ENCODE measurements at places on chromosomes 3 and 15. TPM values are rescaled to one million over a fixed set of nuclear protein-coding genes. Genes with fewer than 3 reads are reported as not detected.

BCHE gene
- total RNA-seq = 1.5 TPM

CP gene
- 5.8 TPM for total RNA-seq

SIDT1 gene
- total RNA-seq = not detected

ECE2 gene
- not detected for total RNA-seq

EID1 gene
- total RNA-seq = 102 TPM

CCR9 gene
- not detected for total RNA-seq

NR2E3 gene
- 0.98 TPM for total RNA-seq

AGBL1 gene
- not detected for total RNA-seq

FOXP1 gene
- total RNA-seq = 2.9 TPM

KBTBD13 gene
- not detected for total RNA-seq
